ENCODE measurements at places on chromosomes 1 and 21. TPM values are rescaled to one million over a fixed set of nuclear protein-coding genes. Genes with fewer than 3 reads are reported as not detected.

DNA sequence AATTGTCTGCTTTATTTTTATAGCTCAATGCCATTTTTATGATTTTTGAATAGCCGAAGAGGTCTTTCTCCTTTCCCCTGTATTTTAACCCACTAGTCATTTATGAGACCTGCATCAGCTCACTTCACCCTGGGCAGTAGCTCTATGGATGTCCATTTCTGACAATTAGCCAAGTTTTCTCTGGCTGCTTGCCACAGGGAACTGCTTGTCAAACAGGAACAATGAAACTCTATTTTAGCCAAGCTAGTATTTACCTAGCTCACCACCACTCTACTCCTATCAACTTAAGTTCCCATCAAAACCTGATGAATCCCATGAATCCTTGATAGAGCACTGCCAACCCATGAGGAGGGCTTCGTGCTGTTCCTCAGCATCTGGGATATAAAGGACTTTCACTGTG is 406.7 kb downstream of the RWDD3 start:
- no peak for DNase-seq

DNA sequence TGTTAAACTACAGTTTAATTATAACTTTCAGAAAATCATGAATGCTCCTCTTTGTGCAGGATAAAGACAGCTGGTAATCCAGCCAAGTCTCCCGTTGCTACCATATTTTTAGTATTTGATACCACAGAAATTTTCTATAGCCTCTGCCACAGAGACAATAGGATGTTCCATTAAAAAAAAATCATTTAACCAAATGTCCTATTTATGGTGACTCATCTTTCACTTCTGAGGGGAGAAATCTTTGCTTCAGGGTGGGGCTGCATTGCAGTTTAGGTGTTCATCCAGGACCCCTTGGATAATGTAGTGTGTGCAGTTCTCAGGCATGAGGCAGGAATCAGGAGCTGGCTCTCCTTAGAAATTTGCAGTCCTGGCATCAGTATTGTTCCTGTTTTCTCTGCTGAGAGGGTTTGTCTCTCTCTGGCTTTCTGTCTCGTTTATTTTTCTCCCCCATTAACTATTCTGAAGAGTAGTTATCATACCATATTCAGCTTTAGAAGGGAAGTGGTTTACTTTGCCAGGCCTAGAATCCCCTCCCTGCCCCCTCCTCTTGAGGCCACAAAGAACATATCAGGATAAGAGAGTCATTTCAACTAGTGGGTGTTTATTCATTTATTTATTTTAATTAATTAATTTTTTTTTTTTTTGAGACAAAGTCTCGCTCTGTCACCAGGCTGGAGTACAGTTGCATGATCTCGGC is 3.1 kb downstream of the PRUNE1 start:
- DNase-seq: no peak

- DNase-seq: no peak
Measured at GRCh38 chr1:204219971-204220616, 6.3 kb upstream of the GOLT1A start.

Gene TMPRSS15
- not detected for total RNA-seq

Gene NTRK1
- not detected for total RNA-seq

- no peak for DNase-seq
Measured at GRCh38 chr1:192940658-192941057, 118.5 kb downstream of the UCHL5 start.

Gene ZBTB7B
- 22.8 TPM for total RNA-seq

Gene SGIP1
- 26.8 TPM for total RNA-seq

- DNase-seq: no peak
Measured at GRCh38 chr1:159935719-159936272, 9.6 kb downstream of the IGSF9 start.

DNA sequence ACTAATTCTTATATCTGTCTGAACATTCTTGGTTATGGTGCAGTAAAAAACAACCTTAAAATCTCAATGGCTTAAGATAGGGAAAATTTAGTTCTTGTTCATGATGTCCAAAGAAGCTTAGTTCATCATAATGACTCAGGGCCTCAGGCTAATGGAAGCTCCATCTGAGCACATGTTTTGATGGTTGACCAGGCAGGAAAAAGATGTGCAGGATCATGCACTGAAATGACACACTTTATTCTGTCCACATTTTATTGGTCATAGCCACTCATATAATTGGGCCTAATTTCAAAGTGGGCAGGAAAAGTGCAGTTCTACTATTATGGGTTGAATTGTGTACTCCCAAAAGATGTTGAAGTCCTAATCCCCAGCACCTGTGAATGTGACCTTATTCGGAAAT is 198.2 kb downstream of the CENPF start:
- no peak for DNase-seq

- DNase-seq: no peak
Measured at GRCh38 chr1:95517506-95517905, 283.5 kb downstream of the RWDD3 start.

DNA sequence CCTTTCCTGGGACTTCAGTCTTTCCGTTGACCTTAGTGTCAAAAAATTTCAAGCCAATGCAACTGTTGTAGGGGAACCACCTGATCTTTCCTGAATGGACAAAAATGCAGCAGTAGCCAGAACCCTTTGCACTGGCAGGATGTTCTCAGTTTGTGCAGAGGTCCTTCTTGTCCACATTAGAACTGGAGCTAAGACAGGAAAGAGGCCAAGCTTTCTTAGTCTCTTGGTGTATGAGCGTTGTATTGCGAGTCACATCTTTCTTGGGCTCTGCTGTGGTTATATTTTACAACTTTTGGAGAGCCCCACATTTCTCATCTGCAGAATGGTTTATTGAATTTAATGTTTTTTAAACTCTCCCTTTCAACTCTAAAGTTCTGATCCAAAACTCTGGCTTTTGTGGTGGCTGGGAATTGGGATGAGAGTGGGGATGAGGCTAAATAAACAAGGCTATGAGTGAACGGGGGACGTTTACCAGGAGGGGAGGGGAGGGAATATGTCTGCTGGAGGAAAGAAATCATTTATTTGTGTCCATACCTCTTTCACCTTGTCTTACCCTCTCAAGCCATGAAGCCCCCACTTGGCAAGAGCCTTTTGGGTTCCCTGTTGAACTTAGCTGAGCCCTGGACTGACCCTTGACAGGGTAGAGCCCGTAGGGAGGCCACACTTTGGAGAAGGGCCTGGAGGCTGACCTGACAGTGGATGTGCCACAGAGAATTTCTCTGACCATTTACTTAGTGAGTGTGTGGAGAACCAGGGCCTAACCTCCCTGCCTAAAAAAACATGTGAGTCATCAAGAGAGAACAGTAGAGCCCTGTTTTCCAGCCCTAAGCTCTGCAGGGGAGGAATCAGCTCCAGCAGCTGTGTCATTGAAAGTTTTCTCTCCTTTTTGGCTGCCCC is 586 bp downstream of the CHI3L2 start:
- peak; percentile 52 for DNase-seq

DNA sequence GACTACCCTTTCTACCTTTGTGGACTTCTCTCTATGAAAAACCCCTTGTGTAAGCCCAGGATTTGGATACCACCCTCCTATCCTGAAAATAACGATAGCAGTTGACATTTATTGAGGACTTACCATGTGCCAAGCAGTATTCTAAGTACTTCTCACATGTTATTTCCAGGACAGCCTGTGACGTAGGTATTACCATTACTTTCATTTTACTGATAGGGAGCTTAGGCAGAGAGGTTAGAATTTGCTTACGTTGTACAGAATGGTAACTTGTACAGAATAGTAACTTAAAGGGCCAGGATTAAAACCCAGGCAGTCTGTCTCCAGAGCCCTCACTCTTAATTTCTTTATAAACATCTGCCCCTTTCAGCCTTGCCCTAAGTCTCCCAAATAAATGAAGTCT is 138.3 kb downstream of the NTMT2 start:
- DNase-seq: no peak

DNA sequence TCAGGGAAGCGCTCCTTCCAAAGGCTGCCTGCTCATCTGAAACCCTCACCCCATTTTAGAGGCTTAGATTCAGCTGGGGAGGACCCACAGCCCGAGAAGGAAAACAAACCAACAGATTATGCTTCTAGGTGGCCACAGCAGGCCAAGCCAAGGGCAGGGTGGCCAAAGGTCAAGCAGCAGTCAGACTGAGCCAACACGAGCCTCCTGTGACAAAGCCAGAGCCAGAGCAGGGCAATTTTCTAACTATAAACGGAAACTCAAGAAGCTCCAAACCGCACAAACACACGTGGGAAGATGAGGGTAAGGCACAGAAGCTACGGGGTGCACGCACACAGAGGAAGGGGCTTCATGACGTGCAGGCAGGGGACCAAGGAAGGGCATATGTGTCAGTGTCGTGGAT is 64.1 kb downstream of the PLEKHA6 start:
- DNase-seq: no peak

- DNase-seq: peak; percentile 58
Measured at GRCh38 chr1:110639724-110640386, 33.7 kb upstream of the KCNA2 start.

DNA sequence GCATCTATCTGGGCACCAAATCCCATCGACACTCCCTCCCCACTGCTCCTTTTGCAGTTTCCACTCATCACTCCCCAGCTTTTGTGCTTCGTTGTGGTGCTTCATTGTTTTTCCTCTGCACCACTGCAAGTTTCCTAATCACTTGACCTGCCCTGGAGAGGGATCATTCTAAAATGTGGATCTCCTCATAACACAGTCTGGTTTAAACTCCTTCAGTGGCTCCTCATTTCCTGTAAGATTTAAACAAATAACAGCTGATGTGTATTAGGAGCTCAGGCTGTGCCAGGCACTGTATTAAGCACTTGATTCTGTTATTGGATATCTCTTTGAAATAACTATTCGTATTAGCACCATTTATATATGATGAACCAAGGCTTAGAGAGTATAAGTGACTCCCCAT is 51.3 kb downstream of the MAP10 start:
- DNase-seq: no peak

- no peak for DNase-seq
Measured at GRCh38 chr1:76500116-76500515, 367.2 kb upstream of the ST6GALNAC5 start.

- no peak for DNase-seq
Measured at GRCh38 chr1:72284084-72284347, 1.7 kb upstream of the NEGR1 start.

Gene CAPZA1
- 237 TPM for total RNA-seq

- DNase-seq: no peak
Measured at GRCh38 chr1:61612602-61613001, 112.3 kb downstream of the TM2D1 start.

Gene SPRR1B
- total RNA-seq: not detected

DNA sequence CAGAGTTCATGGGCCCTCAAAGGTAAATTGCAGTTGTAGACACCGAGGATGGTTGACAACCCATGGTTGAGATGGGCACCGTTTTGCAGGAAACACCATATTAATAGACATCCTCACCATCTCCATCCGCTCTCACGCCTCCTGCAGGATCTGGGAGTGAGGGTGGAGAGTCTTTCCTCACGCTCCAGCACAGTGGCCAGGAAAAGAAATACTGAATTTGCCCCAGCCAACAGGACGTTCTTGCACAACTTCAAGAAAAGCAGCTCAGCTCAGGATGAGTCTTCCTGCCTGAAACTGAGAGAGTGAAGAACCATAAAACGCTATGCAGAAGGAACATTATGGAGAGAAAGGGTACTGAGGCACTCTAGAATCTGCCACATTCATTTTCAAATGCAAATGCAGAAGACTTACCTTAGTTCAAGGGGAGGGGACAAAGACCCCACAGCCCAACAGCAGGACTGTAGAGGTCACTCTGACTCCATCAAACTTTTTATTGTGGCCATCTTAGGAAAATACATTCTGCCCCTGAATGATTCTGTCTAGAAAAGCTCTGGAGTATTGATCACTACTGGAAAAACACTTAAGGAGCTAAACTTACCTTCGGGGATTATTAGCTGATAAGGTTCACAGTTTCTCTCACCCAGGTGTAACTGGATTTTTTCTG is 9.3 kb downstream of the SLAMF8 start:
- no peak for DNase-seq

GRCh38 chr1:34018285-34018684 is 146.7 kb downstream of the CSMD2 start:
- no peak for DNase-seq

Gene PPP1R15B
- total RNA-seq: 22.6 TPM

Gene KIF21B
- not detected for total RNA-seq

Gene TMEM82
- not detected for total RNA-seq

Gene APCS
- not detected for total RNA-seq

- no peak for DNase-seq
Measured at GRCh38 chr1:203178821-203179666, 3.4 kb upstream of the MYBPH start.

- DNase-seq: no peak
Measured at GRCh38 chr1:189804352-189804751, 673.3 kb downstream of the BRINP3 start.

Gene OR2T29
- not detected for total RNA-seq

Gene VANGL2
- total RNA-seq: not detected

GRCh38 chr1:186435336-186435735 is 25.6 kb downstream of the PDC start:
- DNase-seq: no peak

All from Caki2 (cell line).